ENCODE measurements at places on chromosomes 2 and 18.

DNA sequence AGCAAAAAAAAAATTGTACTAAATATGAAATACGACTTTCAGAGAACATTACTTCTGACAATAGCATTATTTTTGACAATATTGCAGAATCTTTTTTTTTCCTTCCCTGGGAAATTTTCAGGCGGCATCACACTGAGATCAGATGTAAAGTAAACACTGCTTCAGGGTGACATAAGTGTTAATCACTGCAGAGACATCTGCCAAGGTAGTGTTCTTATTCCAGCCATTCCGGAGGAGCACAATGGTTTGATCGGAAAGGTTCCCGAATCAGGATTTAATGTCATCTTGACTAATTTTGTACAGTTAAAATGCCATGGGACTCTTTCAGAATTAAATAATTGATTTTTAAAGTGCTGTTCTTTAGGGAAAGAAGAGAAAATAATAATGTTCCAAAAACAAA is 56.7 kb upstream of the ZNF236 start:
- peak; percentile 7 for DNase-seq

DNA sequence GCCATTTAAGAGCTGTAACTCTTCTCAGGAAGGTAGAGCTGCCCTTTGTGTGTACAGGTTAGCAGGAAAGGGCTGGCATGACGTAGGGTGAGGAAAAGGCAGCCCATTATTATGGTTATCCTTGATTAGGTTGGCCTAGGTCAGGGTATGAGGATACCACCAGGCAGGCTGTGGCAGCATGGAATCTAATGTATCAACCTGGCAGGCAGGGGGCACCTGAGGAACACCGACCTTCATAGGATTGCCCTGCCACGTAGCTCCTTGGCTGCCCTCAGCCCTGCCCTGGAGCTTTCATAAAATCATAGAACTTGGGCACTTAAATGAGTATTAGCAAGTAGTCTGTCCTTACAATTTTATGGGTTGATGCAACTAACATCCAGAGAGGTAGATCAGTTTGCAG is 261.6 kb downstream of the LTBP1 start:
- DNase-seq: no peak

DNA sequence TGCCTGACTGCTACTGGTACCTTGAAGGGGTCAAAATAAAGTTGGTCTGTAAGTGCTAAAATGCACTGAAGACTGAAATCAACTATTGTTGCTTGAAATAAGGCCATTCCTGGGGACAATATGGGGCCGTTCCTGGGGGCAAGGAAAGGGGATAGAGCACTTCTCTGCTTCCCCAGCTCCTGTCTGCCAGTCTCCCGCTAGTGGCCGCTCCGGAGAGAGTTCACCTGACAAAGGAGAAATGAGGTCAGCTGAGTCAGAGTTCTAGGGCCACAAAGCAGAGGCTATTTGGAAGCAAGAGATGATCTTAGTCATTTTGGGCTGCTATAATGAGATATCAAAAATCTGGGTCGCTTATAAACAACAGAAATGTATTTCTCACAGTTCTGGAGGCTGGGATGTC is 345.9 kb downstream of the TSN start:
- DNase-seq: no peak

DNA sequence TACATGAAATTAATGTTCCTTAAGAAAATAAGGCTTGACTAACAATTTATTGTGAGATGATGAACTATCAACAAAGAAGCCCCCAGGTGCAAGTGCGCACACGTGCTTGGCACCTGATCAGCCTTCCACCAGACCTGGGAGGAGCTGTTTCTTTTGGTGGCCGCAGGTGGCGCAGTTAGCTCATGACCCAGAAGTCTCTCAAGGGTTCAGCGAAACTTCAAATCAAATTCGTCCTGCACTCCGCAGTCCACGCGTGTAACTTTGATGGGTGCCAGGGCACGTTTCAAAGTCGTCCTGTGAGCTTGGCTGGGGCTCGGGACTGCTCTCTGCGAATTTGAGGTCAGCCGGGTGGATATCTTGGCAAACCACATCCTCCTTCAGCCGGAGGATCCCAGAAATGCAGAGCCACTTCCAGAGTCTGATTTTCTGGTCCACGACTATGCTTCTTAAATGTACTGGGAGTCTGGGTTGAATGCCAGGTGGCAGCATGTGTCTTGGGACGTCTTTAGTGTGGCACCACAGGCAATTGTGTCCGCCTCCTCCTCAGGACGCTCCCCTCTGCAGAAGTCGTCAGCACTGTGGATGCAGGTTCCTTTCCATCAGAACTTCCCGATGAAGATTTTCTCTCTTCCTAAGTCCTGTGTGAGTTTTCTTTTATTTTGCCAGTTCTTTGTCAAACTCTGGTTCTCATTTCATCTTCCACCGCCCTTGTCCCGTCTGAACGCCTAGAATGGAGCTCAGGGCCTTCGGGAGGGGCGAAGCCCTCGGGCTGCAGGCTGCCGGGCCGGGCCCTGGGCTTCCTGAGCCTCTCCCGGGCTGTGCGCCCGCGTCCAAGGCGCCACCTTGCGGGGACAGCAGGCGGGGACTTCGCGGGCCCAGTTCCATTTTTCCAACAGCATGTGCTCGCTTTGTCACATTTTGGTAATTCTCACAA is 61.3 kb upstream of the RAPGEF4 start:
- peak; percentile 40 for DNase-seq

DNA sequence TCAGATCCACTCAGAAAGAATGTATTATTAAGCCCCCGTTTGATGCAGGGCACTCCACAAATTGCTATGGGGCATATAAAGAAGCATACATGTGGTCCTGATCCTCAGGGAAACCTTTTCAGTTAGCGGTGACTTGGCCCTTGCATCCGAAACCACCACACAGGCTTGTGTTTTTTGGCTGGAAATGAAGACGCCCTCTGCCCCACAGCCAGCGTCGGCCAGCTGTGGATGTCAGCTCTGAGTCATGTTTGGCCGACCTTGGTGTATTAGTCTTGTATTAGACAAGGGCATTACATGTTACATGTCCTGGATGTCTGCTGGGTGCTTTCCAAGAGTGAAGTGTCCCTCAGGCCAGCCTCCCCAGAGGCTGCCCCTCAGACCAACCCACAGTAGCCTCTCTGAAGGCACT is 107.6 kb upstream of the MAP3K20 start:
- DNase-seq: peak; percentile 64
